ENCODE measurements at places on chromosomes 3 and 15. TPM values are rescaled to one million over a fixed set of nuclear protein-coding genes. Genes with fewer than 3 reads are reported as not detected.

WDR76 gene
- 9.0 TPM for total RNA-seq

SSUH2 gene
- total RNA-seq: 0.76 TPM

P4HTM gene
- 53.6 TPM for total RNA-seq

GCNT3 gene
- total RNA-seq: not detected

POLQ gene
- 1.6 TPM for total RNA-seq

TNFSF10 gene
- not detected for total RNA-seq

DNA sequence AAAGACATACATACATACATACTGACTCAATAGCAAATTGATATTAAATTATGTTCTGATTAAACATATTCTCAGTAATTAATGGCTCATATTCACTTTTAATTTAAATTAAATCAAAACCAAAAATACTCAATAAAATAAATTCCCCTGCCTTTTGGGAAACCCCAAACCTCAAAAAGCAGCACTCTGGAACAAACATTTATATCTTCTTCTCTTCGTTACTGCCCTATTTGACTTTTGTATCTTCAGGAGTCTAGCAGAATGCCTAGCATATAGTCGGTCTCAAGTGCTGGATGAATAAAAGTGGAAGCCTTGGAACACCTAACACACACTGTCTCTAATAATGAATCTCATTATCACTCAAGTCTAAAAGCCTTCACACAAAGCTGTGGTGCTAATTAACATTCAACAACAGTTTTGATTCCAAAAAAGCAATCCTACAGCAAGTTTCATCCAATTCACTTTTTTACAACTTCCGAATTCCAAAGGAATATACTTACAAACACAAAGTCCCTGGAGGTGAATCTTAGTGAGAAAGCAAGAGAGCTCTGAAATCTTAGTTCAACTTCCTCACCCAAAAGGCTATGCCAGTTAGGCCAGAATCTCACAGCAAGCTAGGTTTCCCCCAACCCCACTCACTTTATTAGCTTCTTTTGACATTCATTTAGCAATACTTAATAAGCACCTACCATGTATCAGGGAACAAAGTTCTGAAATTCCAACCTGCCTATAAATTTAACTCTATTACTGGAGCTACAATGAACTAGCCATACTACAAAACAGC, 35.0 kb downstream of the GSK3B start:
- DNase-seq: no peak

GRCh38 chr15:82677720-82678323, 30.7 kb upstream of the CPEB1 start:
- no peak for DNase-seq

- peak; percentile 94 for DNase-seq
Measured at GRCh38 chr3:149547954-149548668, 73.6 kb downstream of the TM4SF4 start.

DNA sequence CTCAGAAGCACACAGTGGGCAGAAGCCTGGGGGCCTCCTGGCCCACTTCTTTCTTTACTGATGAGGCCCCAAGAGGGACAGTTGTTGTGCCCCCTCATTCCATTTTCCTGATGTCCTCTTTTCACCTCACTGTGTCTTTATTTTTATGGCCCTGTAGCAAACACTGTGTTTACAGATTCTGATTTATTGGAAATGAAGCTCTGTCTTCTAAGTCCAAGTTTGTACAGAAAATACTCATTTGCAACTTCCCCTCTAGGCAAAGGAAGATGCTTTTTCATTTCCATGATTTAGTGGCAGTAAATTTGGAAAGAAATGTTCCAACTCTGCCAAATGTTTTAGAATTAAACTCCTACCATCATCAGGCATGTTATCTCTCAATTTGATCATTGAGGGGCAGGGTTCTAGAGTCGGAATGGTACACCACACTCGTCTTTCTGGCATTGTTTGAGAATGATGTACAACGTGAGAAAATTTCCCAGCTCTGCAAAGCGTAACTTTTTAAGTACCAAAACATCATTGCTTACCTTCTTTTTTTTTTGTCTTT, 129.7 kb downstream of the ARNT2 start:
- DNase-seq: no peak

DNA sequence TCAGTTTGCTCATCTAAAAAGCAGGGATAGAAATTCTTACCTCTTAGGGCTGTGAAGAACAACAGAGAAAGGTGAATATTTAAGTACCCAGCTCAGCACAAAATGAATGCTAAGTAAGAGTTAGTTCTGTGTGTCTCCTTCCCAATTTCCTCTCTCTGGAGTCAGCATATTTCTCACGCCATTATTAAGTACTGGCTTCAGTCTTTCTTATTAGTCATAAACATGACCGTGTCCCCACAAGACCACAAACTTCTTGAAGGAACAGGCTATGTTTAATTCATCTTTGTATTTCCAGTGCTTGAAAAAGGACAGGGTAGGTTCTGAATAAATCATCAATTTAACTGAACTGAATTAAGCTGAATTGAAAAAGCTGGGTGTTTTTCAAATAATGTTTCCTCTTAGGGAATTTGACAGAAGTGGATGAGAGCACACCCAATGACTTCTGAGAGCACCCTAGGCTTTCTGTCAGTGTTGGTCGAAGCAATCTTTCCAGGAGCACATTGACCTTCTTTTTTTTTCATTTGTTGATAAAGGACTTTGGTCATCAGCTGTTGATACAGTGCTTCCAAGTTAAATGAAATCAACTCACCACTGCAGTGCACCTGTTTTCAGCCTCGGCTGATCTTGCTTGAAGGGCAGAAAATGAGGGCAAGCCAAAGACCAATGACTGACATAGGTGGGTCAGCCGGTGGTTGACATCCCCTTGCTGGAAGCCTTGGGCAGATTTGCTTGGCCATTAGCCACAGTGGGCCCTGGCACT, 324.6 kb downstream of the MFSD1 start:
- peak; percentile 81 for DNase-seq

DNA sequence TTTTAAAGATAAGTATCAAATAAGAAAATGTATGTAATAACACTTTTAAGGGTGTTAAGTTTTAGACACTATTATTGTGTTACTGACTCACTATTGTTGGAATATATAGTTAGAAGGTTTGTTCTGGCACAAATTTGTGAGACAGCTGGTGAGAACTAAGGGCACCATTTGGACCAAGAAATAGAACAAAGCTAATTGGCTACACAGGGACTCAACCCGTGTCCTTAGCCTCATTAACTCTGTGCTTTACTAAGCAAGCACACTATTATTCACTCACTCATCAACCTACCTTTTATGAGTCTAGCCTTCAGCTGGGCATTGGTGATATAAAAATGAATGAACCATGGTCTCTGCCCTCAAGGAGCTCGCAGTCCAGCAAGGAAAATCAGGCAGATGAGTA, 4.1 kb upstream of the UNC13C start:
- DNase-seq: no peak

DNA sequence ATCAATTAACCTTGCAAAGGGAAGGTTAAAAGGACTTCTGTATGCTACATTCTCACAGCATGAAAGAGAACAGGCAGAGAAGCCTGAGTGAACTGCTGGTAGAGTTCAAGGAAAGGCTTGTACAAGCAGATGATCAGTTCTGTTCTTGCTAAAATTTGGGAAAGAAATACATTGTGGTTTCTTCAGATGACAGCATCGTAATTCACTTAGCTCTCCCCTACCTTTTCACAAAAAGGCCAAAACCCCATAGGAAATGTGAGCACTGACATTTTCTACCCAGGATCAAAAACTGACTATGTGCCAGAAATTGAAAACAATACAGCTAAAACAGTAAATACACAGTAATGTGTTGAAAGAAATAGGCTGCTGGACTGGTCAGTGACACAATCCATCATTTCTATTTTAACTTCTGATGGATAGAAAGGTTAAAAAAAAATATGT, 216.4 kb downstream of the DPH6 start:
- DNase-seq: no peak

- peak; percentile 79 for DNase-seq
Measured at GRCh38 chr3:141383555-141384129, 15.3 kb downstream of the ZBTB38 start.

DNA sequence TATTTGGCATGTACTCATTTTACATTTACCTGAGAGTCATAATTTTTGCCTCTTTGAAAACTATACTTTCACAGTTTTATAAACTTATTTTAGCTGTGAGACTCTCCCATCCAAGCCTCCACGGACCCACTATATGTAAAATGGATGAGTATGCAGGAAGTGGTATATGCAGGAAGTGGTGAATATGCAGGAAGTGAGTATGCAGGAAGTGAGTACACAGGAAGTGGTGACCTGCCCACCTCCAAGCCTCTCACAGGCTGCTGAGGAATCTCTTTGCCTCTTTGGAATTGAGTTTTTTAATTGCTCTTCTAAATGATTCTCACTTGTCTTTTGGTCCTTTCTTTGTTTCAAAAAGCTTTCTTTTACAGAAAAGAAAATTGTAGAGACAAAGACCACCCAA, 85.2 kb downstream of the KBTBD8 start:
- peak; percentile 3 for DNase-seq

DNA sequence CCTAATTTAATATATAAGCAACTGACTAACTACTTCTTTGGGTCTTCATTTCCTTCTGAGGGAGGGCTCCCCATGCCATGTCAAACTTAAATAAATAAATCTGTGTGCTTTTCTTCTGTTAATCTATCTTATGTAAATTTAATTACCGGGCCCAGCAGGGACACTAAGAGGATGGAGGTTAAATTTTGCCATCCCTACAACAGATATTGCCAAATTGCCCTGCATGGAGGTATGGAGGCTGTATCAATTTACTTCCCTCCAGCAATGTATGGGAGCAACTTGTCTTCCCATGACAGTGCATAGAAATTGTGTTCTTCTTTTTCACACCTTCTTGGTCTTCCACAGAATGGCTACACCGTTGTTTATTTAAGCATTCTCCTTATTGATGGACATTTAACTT, 129.0 kb downstream of the NFKBIZ start:
- no peak for DNase-seq

DNA sequence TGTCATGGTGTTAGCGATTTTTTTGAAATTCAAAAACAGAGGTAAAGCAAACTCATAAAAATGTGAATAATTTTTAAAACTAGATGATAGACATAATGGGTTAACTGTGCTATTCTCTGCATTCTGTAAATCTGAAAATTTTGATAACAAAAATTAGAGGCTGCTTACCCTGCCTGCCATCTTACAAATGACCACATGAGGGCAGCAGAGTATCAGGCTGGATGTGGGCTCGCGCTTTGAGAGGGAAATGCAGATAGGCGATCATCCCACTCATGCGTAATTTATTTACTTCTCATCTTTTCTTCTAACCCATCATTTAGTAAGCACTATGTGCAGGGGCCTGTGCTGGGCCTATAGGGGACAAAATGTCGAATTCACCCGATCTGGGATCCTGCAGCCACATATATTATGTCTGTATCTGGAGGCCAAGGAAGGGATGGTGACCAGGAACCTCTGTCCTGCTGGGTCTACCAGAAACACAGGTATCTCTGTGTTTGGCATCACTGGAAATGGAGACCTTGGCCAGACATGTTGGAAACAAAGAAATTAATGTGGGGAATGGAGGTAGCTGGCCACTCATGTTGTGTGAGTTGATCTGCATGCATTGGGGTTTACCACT, 7.8 kb upstream of the RAD18 start:
- peak; percentile 68 for DNase-seq

DNA sequence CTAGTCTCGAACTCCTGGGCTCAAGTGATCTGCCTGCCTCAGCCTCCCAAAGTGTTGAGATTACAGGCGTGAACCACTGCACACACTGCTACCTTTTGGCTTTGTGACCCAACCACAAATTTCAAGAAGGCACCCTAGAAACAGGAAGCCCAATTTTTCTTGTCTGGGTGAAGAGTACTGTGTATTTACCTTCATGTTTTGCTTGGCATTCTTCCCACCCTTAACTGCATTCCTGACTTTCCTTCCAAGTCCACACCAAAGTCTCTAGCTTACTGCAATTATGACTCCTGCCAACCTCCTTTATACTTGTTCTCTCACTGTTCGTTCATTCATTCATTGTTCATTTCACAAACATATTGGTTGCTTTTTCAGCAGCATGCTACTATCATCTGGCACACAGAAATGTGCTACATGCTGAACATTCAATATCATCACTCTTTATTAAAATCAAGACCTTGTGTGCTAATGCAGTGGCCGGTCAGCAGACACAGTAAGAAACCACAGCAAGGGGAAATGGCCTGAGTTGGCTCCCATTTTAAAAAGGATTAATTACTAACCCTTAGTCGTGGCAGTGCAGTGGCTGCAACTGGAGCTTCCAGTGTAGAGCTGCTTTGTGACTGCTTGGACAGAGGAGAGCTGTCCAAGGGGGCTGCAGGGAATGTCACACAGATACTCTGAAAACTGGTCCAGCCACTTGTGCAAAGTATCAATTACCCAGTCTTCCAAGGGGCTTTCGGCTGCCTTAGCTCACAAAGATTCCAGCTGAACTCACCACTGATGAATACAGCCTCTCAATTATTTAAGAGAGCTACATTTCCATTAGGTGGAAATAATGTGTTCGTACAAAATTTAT, 94.0 kb downstream of the ETFA start:
- peak; percentile 24 for DNase-seq

DNA sequence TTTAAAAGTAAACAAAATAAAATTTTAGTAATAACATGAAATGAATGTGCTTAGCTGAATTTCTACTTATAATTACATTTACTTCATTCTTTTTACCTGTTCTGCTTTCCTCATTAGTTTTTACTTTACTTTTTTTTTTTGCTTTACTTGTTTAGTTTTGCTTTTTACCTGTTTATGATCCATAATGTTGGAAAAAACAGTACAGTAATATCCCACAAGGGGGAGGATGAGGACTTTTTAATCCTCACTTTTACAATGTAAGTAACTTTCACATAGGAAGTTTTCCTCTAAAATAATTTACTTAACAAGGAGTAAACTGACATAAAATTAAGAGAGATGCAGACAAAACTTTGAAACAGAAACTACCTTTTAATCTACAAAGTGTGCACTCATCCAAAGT, 268.7 kb downstream of the TBC1D5 start:
- peak; percentile 32 for DNase-seq

- DNase-seq: peak; percentile 61
Measured at GRCh38 chr15:82968066-82968465, 15.5 kb upstream of the HOMER2 start.

- no peak for DNase-seq
Measured at GRCh38 chr3:173761161-173761560, 363.6 kb downstream of the NLGN1 start.

DNA sequence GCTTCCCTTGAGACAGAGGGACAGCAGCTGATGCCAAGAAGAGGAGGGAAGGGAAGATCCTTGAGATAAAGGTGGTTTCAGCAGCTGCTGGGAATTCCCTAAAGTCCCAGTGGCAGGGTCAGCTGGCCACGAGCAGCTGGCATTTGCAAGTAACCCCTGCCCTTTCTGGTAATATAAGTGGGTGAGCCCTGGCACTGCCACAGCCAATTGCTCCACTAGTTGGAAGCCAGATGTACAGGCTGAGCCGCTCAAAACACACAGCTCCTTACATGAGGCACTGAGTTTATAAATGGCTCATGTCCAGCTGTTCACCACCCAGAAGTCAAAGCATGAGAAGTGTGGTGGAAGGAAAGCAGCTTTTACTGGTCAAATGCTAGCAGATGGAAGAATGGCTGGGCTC, 35.4 kb downstream of the PRR20G start:
- DNase-seq: no peak

DNA sequence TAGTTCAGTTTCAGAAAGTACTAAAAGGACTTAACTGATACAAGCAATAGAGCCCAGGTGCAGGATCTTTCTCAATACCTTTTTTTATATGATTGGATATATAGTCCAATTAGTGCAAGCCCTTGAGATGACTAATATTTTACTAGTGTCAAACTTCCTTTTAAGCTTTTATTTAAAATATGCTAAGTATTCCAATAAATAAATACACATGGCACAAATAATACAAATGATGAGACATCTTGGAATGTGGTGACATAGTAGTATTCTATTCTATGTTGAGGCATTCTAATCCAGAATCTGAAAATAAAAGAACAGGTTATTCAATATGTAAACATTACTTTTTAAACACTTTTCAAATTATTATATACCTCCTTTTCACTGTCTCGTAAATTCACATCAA, 670.0 kb downstream of the SI start:
- no peak for DNase-seq

Measured in GM23248 (cell line).